Activated CD4-positive, alpha-beta T cell treated with anti-CD3 and anti-CD28 coated beads, Interleukin-2, amount 50 U/mL, for 48 hours (primary cell): ENCODE measurements at places on chromosomes 1 and 21.

DNA sequence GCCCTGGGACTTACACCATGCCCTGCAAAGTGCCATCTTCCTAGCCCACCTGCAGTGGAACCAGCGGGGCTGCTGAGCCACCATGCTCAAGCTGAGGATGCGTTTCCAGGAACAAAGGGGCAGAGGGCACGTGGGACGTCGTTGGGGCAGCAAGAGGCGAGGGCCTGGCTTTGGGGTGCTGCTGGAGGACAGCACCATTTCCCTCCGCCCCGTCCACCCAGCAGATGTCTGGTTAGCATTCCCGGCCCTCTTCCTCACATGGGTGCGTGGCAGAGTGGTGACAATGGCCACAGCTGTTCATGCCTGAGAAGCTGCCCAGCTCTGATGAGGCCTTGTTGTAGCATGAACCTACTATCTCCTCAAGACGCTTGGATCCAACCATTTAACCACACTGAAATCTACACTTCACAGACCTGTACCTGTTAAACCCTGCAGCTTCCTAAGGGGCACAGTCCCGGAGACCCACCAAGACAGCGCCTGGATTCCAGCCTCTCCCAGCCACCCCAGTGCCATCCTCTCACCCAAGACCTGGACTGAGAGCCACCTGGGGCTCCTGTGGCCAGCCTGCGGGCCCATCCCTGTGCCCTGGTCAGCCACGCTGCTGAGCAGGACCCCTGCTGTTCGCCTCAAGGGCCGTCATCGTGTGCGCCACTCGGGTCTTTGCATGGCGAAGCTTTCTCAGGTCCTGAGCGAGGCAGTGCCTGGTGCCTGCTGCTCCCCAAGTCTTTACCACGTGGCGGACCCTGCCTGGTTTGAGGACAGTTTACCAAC lies 33.2 kb downstream of the SLC45A1 start:
- DNase-seq = no peak

GRCh38 chr21:33685613-33686197 lies 43.4 kb downstream of the ITSN1 start:
- DNase-seq = no peak

GRCh38 chr1:77534456-77534855 lies 148.0 kb downstream of the ZZZ3 start:
- DNase-seq = no peak

DNA sequence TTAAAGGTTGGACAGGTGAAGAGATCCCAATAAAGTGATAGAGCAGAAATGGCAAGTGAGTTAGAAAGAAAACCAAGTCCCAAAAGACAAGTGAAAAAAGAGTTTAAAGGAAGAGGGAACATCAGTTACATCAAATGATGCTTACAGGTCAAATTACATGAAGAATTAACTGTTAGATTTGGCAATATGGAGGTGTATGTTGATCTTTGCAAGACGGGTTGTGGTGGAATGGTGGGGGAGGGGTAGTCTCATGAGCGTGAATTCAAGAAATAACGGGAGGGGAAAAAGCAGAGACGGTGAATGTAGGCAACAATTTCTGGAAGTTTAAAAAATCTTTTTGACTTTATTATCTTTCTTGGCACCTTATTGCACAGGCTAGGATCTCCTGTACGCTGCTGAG lies 76.6 kb downstream of the NTPCR start:
- no peak for DNase-seq

- DNase-seq = no peak
Measured at GRCh38 chr1:202597090-202597761, 113.0 kb downstream of the SYT2 start.

GRCh38 chr1:10724511-10724910 lies 71.9 kb downstream of the CASZ1 start:
- DNase-seq = no peak

DNA sequence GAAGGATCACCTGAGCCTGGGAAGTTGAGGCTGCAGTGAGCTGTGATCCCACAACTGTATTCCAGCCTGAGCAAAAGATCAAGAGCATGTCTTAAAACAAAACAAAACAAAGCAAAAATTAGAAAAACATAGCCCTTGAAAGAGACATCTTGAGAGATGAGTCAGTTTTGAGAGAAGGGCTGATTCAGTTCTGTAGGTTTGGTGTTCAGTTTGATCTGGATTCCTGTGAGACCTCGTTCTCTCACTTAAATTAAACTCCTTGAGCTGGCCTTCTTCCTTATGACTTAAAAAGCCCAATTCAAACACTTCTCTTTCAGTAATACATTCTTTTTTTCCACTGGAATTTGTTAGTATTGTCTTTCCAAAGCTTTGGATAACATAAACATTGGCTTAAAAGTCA lies 164.2 kb downstream of the NRIP1 start:
- no peak for DNase-seq

GRCh38 chr21:31236528-31236927 lies 107.5 kb downstream of the TIAM1 start:
- DNase-seq = peak; percentile 16

DNA sequence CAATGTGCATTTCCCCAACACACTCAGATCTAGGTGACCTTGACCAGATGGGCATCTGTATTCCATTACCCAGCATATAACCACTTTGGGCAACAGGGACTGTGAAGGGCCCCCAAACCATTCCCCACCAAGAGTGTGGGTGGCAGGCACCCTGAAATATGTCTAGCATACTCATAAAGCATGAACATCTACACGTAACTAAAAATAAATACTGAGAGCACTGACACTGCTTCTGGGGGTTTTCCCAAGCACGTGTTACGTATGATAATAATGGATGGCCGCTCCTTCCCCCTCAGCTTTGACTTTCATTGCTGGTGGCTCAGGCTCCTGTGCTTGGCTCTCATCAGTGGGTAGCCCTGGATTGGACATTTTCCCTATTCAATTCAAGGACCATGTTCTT lies 39.1 kb downstream of the IGSF3 start:
- DNase-seq = peak; percentile 18

GRCh38 chr1:229153955-229154548 lies 116.9 kb upstream of the RAB4A start:
- no peak for DNase-seq

DNA sequence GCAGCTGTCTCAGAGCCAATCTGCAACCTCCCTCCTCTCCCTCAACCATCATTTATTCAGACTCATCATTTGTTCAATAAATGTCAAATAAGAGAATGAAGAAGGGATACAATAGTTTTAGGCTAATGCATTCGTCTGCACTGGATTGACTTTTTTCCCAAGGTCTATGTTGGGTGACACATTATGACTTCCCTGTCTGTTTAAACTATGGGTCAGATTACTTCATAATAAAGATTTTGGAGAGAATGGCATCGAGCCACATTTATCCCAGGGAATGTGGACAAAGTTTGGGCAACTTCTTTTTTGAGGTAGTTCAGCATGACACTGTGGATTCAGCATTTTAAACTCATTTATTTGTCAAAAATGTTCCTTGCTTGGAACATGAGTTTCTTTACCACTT lies 107.4 kb upstream of the ADGRL2 start:
- DNase-seq = no peak

DNA sequence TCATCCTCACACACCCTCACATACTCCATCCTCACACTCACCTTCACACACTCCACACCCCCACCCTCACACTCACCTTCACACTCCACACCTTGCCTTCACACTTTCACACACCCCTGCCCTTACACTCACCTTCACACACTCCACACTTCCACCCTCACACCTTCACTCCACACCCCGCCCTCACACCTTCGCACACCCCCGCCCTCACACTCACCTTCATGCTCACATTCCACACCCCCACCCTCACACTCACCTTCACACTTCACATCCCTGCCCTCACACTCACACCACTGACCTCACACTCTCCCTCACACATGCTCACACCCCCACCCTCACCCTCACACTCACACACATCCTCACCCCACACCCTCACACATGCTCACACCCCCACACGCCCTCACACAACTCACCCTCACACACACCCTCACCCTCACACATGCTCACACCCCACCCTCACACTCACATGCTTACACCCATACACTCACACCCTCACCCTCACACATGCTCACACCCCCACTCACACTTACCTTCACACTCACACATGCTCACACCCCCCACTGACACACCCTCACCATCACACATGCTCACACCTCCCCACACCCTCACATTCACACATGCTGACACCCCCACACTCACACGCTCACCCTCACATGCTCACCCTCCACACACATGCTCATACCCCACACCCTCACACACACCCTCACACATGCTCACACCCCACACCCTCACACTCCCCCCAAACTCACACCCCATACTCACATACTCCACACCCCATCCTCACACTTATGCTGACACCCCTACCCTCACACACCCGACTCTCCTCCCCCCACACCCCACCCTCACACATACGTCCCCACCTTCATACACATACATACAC lies 44.5 kb upstream of the EDN2 start:
- DNase-seq = no peak

DNA sequence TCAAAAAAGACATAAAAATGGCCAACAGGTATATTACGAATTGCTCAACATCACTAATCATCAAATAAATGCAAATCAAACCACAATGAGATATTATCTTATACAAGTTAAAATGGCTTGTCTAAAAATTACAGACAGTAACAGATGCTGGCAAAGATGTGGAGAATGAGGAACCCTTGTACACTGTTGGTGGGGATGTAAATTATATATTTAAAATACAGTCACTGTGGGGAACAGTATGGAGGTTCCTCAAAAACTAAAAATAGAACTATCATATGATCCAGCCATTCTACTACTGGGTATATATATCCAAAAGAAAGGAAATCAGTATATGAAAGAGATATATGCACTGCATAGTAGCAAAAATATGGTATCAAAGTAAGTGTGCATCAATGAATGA lies 1037.2 kb upstream of the B3GALT2 start:
- no peak for DNase-seq
